ENCODE measurements at places on chromosomes 16 and 17.

GRCh38 chr16:31268891-31269290, 9.1 kb downstream of the ITGAM start:
- DNase-seq: no peak

DNA sequence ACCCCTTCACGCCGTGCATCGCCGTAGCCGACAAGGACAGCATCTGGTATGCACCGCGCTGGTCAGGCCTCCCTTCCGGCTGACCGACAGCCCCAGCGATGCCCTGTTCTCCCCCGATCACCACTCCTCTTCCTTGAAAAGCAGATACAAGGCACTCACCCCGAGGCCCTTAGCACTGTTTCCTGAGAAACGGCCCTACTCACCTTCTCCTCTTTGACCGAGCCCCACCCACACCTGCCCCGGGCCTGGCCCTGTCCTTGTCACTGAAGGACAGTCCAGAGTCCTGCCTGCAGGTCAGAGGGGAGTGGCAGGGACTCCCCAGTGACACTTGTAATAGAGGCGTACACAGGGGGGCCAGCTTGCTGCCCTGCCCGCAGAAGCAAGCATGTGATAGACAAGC, 45.9 kb upstream of the CHMP6 start:
- no peak for DNase-seq

GRCh38 chr17:50381920-50382319, 8.9 kb downstream of the EME1 start:
- DNase-seq: no peak

- DNase-seq: no peak
Observed at GRCh38 chr16:88790312-88791211, 5.5 kb upstream of the PIEZO1 start.

- DNase-seq: no peak
Observed at GRCh38 chr17:58637011-58637570, 54.8 kb downstream of the TEX14 start.

DNA sequence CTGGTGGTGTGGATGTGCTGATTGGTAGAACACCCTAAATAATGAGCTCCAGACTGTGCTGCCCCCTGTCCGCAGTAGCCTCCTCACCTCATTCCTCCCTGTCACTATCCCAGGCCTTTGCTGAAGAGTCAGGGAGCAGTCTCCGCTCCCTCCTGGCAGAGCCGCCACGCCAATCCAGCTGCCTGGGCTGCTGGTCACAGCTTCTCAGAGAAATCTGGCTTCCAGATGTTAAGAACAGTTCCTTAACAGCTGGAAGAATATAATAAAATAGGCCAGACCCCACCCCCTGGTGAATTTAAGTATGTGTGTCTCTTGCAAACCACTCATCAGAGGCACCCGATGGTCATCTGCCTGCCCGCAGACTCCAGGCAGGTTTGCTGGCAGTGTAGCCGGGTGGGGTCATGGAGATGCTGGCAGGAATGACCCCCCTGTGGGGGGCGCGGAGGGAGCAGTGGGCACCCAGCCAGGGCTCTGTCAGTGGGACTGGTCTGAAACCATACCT, 161.0 kb downstream of the CCDC182 start:
- DNase-seq: no peak

DNA sequence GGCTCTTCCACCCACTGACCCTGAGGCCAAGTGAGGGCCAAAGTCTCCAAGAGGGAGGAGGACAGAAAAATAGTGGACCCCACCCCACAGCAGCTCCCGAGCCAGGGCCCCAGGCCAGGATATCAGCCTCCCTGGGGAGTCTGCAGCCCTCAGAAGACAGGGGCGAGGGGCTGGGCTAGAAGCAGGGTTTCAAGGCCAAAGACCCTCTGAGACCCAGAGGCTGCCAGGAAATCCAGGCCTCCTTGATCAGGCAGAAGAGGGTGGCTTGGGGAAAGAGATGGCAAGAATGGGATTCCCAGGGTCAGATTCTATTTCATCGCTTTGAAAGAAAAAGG, 156.1 kb downstream of the ZNF423 start:
- no peak for DNase-seq

GRCh38 chr17:75504347-75505151, 10.8 kb downstream of the CASKIN2 start:
- DNase-seq: no peak

DNA sequence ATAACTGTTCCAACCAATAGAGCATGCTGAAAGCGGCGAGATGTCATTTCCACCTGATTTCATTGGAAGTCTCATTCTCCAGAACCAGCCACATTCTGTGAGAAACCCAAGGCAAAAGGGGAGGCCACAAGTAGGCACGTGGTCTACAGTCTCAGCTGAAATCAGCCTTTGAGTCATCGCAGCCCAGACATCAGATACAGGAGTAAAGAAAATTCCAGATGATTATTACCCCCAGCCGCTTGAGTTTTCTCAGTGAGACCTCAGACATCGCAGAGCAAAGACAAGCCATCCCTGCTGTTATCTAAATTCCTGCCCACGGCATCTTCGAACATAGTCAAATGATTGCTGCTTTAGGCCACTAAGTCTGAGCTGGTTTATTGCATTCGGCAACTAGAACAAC, 23.1 kb downstream of the STAT3 start:
- no peak for DNase-seq

DNA sequence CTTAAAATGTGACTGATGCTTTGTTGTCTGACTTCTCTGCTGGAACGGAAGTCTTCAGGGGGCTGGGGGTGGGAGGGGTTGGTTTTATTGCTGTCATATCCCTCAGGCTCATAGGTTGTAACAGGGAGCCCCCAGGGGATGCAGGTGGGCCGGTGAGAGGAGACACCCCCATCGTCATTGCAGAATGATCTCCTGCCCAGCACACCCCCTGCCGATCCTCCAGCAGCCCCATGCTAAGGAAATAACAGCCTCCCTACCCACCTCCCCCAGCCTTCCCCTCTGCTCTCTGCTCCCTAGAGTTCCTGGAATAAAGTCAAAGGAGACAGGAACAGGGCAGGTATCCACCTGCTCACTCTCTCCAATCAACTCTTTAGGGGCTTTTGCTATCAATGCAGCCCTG, 270.1 kb upstream of the TNRC6C start:
- DNase-seq: no peak

GRCh38 chr17:34177642-34178041, 77.4 kb upstream of the CCL2 start:
- DNase-seq: no peak

DNA sequence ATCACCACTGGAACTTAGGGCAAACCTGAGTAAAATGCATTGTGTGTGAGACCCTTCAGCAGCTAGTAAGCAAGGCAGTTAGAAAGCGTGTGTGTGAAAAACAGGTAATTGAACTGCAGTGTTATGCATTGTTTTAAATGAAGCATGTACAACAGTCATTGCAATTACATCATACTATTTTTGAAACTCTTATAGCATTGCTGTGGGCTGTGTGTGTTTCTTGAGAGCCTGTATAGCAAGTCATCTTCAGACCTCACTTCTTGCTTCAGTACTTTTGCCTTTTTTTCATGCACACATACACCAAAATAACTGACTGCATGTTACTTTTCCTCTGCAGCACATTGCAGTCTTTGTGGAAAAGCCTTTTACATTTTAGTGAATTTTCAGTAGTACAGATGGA, 19.2 kb downstream of the PTRH2 start:
- no peak for DNase-seq

GRCh38 chr16:24535827-24536226, 3.5 kb upstream of the RBBP6 start:
- DNase-seq: no peak

GRCh38 chr16:31348579-31348978, 6.4 kb upstream of the ITGAX start:
- no peak for DNase-seq
